Activated CD4-positive, alpha-beta memory T cell treated with anti-CD3 and anti-CD28 coated beads, Interleukin-2, amount 10 ng/mL, durations not matched to agents 7 days and 5 days (primary cell): ENCODE measurements at places on chromosomes 6 and 20. TPM values are rescaled to one million over a fixed set of nuclear protein-coding genes. Genes with fewer than 3 reads are reported as not detected.

- DNase-seq = no peak
Observed at GRCh38 chr20:46286382-46286781, 21.9 kb downstream of the CDH22 start.

DNA sequence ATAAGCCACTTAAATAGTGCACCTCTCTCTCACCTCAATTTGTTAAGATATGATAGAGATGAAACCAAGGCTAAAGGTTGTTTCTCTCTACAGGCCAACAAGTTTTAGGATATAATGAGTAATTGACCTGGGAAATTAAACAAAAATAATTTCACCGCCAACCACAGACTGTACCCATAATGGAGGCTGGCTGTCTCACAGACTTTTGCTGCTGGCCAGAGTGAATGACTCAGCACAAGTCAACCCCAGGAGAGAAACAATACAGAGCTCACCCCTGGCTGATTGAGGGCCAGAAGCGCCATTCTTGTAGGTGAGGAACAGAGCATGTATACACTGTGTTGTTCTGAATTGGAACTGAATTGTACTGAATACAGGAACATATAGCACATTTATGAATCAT, 99.9 kb downstream of the CAP2 start:
- DNase-seq = no peak

GRCh38 chr6:1995636-1996035, 249.8 kb downstream of the GMDS start:
- no peak for DNase-seq

- DNase-seq = no peak
Observed at GRCh38 chr20:32731882-32732266, 11.4 kb downstream of the COMMD7 start.

DNA sequence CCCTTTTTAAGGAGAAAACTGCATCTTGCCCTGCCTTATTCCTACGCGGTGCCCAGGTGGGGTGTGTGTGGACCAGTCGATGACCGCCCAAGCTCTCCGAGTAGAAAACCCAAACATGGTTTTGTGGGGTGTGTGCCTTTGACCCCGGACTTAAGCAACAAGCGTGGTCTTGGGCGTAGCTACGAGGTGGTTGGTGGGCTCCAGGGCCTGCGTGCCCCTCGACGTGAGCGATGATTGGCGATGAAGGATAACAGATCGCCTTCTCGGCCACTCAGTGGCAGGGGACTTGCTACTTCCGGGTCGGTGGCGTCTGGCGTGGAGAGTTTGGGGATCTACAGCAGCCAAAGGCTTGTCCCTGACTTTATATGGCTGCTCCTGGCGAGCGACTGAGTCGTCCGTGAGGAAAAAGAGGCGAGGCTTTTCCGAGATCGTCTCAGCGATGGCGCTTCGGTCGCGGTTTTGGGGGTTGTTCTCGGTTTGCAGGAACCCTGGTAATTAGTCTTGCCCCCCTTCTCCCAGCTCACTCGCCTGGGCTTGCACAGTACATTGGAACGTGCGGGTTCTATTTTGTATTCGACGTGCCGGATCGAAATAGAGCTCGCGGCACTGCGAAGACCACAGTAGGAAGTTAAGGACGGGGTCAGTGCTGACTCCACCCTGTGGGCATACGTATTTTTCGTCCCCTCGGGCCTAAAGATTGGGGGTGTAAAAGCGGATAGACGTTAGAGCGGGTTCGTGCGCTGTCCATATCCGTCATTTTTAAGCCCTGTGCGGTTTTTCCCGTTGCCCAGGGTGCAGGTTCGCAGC, at the start of gene MRPL18:
Gene MRPL18, plus strand, starts transcription at position 319 of the 807 bp plus-strand sequence. Its CDS starts 121 bp downstream, at position 440.
- DNase-seq = peak; percentile 92

DNA sequence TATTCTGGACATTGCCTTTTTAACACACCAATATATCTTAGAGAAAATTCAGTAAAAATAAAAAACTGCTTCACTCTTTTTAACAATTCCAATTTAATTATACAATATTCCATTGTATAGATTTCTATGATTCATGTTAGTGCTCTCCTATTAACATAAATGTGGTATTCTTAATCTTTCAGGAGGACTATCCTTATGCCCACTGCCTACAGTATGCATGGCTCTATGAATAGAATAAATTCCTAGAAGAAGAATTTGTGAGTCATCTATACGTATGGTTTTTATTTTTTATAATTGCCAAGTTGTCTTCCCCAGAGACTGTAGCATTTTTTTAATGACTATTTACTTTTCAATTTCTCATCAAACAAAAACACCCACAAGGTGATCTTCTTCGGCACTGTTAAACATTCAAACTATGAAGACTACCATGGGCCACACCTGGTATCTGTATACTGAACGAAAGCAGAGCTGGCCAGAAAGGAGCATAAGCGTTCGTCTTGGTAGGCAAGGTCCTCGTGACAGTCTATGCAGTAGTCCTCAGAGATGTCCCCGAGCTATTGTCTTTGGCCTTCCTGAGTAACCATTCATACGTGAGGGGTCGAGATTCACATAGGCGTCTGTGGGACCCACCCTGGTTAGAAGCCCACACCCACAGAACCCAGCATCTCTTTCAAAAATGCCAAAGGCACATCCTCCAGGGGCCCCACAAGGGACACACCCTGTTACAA, 74.6 kb downstream of the KIF16B start:
- DNase-seq = no peak

TMEM151B gene
- total RNA-seq = not detected

TJAP1 gene
- total RNA-seq = 36.6 TPM

BNIP5 gene
- total RNA-seq = not detected
